ENCODE measurements at places on chromosomes 6 and 20.

DNA sequence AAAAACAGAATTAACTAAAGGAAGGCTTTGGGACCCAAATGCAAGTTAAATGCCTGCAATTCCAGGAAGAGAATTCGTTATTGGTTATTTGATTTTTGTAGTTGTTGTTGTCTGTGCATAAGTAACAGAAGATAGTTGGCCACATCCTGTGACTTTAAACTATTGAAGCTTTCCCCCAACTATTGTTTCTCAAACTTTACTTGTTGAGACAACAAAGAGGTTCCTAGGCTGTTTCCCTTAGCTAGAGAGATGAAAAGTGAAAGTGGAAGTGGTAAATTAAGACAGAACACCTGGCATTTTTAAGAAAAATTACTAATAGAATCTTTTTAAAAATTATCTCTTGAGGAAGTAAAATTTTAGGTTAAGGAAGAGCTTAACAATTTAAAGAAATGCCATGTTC lies 525.2 kb downstream of the PKHD1 start:
- DNase-seq, result no peak

DNA sequence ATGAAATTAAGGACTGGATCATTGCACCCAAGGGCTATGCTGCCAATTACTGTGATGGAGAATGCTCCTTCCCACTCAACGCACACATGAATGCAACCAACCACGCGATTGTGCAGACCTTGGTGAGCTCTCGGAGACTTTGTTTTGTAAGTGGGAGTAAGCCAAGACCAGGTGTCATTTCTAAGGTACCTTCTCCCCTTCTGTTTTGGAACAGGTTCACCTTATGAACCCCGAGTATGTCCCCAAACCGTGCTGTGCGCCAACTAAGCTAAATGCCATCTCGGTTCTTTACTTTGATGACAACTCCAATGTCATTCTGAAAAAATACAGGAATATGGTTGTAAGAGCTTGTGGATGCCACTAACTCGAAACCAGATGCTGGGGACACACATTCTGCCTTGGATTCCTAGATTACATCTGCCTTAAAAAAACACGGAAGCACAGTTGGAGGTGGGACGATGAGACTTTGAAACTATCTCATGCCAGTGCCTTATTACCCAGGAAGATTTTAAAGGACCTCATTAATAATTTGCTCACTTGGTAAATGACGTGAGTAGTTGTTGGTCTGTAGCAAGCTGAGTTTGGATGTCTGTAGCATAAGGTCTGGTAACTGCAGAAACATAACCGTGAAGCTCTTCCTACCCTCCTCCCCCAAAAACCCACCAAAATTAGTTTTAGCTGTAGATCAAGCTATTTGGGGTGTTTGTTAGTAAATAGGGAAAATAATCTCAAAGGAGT lies 30.4 kb downstream of the TXNDC5 start:
- no peak for DNase-seq

- no peak for DNase-seq
Measured at GRCh38 chr6:164741938-164742451, 567.4 kb downstream of the C6orf118 start.

DNA sequence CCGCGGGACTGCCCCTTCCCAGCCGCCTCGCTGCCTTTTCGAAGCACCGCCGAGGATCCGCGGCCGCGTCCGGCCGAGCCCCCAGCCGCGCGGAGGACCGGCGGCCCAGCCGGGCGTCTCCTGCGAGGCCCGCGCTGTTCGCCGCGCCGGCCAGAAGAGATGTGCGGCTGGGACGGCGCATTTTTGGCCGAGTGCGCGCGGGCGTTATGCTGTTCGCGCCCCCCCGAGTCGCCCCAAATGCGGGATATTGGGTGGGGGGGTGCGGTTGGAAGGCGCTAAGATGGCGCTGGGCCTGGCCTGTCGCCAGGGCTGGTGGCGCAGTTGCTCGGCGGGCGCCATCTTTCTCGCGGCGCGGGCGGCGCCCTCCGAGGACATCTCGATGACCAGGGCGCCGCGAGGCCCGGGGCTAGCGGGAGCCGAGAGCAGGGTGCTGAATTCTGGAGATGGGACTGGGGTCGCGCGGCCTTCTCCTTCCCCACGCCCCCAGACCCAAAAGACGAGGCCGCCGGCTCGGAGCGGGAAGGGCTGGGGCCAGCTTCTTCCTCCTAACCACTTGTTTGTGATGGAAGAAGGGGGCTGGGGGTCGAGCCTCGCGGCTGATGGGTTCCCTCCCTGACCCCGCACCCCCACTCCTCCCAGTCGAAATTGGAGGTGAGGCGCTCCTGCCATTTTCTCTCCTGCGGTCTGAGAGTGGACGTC lies 1.5 kb downstream of the BICRAL start:
- DNase-seq, result peak; percentile 52

DNA sequence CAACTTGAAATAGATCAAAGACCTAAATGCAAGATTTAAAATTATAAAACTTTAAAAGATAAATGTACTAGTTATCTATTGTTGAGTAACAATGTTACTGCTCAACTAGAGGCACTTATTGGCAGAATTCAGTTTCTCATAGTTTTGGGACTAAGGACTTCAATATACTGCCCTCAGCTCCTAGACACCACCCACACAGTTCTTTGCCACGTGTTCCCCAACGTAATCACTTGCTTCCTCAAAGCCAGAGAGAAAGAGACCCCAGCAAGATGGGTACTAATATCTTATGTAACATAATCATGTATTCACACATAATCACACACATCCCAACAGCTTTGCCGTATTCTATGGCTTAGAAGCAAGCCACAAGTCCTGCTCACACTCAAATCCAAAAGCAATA lies 50.3 kb upstream of the SLC22A16 start:
- no peak for DNase-seq

GRCh38 chr6:160004419-160005175 lies 35.7 kb downstream of the IGF2R start:
- no peak for DNase-seq

GRCh38 chr6:24891004-24891403 lies 44.8 kb downstream of the RIPOR2 start:
- DNase-seq, result no peak

GRCh38 chr20:38857703-38858102 lies 52.2 kb downstream of the PPP1R16B start:
- DNase-seq, result no peak

Measured in anterior cingulate cortex (tissue), 58 donors.